Fibroblast of skin of right quadriceps (primary cell): ENCODE measurements at places on chromosomes 12 and 14.

DNA sequence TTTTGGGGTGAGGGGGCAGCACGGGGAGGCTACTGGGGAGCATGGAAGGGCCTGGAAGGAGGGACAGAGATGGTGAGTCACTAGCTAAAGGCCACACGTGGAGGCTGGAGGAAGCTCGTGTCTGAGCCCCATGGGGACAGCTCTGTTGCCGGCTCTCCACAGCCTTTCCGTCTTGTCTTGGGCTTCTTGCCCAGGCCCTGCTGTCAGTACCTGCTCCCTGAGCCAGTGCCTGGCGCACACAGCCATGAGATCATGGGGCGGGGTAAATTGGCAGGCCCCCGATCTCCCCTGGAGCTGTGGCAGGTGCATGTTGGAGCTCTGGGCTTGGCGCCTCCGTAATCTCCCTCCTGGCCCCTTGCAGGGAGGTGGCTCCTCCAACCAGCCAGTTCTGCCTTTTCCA is 16.1 kb upstream of the KRT80 start:
- peak; percentile 63 for DNase-seq

DNA sequence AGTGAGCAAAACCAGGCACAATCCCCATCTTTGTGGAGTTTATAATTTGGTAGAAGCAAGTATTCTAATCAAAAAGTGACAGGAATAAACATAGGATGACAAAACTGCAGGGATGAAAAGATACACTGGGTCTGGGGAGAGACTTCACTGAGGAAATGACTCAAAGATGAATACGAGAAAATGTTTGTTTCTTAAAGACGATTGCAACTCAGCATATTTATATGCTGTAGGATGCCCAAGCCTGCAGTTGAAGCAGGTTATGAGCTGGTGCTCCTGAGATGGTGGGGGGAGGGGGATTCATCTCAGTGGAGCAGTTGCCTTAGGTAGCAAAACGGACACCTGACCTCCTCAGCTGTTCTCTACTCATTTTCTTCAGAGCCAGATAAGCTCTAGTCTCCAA is 13.4 kb upstream of the SLC38A4 start:
- no peak for DNase-seq

DNA sequence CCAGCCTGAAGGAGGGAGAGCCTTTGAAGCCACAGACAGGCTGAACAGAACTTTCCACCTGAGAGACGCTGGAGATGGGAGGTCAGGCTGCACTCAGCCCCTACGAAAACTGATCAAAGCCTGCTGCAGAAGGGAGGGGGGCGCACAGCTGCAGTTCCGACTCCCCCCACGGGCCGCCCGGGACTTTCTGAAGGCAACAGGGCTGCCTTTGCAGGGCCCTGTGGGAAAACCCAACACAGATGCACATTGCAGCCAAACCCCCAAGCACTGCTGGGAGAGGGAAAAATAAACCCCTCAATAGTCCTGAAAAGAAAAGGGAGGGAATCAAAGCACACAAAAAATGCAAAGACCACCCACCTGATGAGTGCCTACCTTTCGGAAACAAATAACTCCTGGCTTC is 290.6 kb downstream of the ZFP36L1 start:
- DNase-seq: no peak

DNA sequence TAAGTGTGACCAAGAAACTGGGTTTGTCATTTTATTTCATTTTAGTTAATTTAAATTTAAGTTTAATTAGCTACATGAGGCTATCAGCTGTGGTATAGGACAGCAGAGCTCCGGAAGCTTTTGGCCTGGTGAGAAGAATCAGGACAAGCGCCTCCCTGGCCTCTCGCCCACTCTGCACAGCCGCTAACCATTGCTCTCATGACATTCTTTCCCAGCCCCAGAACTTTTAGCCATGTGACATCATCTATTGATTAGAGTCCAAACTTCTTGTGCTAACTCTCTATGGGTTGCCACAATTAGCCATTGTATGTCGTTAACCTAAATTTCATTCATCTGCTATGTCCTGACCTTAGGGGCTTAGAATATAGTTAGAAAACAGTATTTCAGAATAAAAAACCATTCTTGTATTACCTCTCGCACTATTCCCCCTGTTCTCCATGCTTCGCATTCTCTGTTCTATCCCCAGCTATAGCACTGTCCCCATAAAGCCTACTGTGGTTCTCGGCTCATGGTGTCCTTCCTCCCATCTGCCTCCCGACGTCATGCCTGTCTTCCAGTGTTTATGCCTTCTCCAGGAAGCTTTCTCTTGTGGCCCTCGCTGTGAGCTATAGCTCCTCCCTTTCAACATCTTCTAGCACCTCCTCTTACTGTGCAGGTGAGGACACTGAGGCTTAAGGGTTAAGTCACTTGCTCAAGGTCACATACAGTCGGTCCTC is 23.5 kb downstream of the SSH1 start:
- peak; percentile 79 for DNase-seq

DNA sequence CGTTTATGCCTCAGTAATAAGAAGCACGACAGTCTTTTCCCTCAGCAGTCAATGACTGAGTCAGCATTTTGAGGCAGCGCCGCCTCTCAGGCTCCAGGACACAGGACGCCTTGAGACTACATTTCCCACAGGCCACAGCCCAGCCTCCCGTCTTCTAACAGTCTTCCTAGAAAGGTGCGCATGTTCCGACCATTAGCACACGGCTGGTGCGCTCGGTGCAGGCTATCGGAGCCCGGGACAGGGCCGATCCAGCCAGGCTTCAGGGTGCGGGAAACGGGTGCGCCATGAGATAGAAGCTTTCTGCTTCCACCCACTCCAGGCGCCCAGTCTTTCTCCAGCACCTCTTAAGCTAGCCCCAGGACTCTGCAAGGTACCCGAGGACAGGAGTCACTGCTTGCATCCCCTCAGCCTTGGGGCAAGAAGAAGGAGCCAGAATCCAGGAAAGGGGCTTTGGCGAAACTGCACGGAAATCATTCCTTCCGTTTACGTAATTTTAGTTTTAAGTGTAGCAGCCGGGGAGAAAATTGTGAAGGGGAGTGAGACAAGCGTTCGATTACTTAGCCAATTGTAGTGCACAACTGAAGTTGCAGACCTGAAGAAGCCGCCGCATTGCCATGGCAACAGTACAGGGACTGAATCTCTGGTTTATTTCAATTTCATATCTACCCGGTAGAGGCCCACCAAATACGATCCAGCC is 54.0 kb downstream of the ZNF641 start:
- peak; percentile 75 for DNase-seq

DNA sequence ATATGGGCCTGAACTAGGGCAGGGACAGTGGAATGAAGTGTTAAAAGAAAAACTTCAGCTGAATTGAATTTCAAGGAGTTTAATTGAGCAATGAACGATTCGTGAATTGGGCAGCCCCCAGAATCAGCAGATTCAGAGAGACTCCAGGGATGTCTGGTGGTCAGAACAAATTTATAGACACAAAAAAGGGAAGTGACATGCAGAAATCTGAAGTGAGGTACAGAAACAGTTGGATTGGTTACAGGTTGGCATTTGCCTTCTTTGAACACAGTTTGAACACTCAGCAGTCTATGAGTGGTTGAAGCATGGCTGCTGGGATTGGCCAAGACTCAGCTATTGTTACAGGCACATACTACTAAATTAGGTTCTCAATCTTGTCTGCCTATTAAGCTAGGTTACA is 9.7 kb upstream of the TBPL2 start:
- DNase-seq: no peak
